ENCODE measurements at places on chromosomes 13 and 19.

- DNase-seq = no peak
Observed at GRCh38 chr13:41463838-41464602, 6.7 kb downstream of the RGCC start.

DNA sequence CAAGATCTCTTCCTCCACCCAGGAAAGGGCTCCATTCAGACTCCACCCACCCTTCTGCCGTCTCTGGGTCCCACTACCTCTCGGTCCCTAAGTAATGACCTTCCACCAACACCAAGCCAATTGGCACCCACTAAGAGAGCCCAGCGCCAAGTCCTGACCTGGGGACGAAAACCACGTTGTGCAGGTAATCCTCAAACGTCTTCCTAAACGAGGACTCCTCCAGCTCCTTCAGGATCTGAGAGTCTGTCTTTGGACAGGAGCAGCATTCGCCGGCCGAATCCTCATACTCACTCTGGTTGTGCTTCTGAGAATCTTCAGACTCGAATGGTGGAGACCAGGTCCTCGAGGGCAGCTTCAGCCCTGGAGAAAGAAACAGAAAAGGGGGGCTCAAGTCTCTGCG, 83.1 kb downstream of the ZNF557 start:
- no peak for DNase-seq

DNA sequence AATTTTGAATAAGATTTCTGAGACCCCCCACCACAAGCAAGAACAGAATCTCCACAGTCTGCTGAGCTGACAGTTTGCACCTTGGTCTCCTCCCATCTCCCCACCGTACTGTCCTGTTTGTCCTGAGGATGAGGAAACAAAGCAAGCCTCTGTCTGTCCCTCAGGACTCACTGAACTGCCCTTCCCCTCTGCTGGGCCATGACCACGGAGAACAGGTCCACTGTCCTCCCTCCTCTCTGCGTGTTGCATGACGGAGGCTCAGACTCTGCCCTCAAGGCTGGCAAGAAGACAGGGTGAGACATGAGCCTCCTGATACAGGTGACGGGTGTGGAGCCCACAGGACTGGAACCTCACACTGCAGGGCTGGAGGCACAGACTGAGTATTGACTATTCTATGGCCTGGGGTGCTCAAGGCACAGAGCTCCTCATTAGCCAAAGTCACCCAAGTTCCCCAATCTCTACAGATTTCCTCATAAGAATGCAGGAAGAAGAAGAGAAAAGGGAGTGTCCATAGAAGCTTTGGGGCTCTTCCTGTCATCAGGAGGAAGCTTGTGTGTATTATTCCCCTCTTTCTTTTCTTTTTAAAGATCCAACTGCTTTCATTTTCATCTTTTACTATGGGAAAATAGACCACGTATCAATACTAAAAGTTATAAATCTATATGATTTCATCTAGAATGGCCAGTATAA, 22.4 kb upstream of the RGCC start:
- no peak for DNase-seq

GRCh38 chr19:32876919-32877285, 7.3 kb upstream of the SLC7A9 start:
- no peak for DNase-seq

DNA sequence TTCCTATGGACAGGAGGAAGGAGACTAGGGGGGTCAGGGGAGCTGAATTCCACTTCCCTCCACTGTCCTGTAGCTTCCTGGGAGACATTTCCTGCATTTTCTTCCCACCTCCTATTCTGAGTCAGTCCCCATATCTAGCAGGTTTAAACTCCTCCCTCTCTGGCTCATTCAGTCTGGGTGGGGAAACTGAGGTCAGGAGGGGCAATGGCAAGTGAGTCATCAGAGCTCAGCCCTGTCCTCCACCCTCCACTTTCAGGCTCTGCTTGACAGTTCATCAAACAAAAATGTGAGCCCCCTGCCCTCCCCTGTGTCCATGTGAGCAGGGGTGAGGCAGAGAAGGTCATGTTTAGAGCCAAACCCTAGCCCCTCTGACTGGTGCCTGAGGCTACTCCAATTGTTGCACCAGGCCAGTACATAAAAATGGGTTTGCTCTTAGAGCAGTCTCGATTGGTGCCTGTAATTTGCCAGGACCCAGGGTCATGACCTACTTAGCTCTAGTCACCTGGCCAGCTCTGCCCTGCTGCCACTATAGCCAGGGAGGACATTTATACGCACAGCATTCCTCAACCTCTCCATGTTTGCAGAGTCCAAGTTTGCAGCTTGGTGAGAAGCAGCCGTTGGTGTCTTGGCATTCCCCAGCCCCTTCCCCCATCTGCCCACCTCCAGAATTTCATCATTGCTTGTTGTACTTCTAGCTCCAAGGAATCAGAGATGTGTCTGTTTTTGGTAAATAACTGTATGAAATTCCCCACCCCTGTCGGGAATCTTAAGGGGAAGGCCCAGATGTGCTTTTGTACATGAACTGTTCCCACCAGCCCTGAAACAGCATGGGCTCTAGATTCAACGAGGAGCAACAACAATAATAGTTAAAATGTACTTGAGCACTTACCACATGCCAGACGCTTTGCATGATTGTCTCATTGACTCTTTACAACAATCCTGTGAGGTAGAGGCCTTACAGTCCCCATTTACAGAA, 20.7 kb downstream of the SAMD4B start:
- no peak for DNase-seq

GRCh38 chr13:71854401-71854800, 12.6 kb downstream of the DACH1 start:
- no peak for DNase-seq

DNA sequence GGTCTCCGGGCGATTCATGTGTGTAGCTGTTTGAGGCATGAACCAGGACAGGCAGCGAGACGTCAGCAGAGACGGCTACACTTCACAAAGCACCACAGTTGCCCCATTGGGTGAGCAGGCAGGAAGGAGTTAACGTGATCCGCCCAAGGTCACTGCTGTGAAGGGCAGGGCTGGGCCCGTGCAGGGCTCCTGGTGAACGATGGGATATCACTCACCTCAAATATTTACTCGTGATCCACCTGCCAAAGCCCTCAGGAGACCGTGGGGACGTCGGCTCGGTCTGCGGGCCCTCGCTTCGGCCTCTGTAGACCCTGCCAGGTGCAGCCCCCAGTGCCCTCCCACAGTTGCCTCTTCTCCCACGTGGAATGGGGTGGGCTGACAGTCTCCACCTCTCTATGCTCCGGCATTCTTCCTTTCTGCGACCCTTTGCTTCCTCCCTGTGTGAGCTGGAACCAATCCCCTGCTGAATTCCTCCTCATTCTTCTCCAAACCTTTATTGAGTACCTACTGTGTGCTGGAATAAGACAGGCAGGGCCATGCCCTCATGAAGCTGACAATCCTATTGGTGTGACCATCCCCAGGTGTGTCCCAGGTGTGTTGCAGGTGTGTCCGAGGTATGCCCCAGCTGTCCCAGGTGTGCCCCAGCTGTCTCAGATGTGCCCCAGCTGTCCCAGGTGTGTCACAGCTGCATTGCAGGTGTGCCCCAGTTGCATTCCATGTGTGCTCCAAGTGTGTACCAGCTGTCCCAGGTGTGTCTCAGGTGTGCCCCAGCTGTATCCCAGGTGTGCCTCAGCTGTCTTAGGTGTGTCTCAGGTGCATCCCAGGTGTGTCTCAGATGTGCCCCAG, 2.0 kb upstream of the GRK1 start:
- peak; percentile 45 for DNase-seq

DNA sequence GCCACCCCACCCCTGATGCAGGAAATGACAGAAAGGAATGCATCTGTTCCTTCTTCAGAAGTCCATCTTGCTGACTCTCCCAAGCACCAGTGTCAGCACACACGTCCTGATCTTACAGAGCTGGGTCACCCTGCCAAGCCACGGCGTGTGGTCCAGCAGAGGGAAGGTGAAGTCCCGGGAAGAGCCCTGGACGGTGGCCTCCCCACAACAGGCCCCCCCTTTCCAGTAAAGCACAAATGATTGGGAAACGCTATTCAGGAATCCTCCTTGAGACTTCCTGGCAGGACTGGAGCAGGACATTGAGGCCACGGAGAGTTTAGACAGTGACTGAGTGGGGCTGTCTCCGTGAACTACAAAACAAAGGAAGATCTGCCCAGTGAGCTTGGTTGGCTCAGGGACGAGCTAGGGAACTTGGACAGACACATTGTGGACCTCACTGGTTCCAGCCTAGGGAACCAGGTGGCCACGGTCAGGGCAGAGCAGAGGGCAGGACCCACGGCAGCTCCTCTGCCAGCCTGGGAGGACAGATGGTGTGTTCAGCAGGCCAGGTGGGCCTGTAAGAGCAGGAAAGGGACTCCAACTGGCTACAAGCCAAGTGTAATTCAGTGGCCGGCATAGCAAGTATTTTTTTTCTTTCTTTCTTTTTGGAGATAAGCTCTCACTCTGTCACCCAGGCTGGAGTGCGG, 41.7 kb downstream of the ELL start:
- no peak for DNase-seq

GRCh38 chr13:28618230-28618994, 40.5 kb upstream of the POMP start:
- no peak for DNase-seq

- DNase-seq = peak; percentile 60
Observed at GRCh38 chr19:17646441-17646840, 41.7 kb downstream of the UNC13A start.

DNA sequence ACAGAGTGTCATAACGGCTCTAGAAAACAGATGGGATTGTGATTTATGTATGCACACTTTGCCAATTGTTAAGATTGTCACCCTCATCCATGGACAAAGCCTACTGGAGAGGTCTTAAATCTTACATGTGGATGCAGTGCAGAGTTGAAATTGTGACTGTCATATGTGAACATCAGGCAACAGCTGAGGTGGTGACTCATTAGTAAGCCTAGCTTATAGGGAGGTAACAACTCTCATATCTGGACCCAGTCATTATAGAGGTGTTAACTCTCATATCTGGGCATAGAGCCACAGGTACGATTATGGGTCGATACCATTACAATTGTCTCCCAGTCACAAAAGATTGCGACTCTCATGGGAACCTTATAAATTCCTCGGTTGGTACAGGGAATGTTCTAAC, 29.8 kb upstream of the ZNF254 start:
- no peak for DNase-seq

GRCh38 chr13:90108547-90108946, 1238.9 kb upstream of the MIR17HG start:
- no peak for DNase-seq

- DNase-seq = no peak
Observed at GRCh38 chr19:48218997-48219396, 36.7 kb downstream of the CARD8 start.

- no peak for DNase-seq
Observed at GRCh38 chr13:109836629-109837607, 50.5 kb upstream of the IRS2 start.

DNA sequence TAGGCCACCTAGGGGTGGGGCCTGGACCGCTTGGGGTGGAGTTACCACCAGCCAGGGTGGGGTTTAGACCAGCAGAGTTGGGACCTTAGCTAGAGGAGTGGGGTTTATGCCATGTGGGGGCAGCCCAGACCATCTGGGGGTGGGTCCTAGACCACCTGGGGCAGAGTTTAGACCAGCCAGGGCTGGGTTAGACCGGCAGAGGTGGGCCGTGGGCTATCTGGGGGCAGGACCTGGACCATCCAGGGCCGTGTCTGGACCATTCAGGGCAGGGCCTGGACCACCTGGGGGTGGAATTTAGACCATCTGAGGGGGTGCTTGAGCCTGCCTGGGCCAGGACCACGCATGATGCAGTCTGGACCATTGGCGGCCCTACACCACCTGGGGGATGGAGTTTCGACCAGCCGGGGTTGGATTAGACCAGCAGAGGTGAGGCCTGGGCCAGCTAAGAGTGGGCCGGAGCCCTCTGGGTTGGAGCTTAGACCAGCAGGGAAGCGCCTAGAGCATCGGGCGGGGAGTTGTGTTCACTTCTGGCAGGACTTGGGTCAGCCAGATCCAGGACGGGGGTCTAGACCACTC, 10.0 kb upstream of the CACNG6 start:
- peak; percentile 71 for DNase-seq

GRCh38 chr13:80436571-80437169, 95.7 kb upstream of the SPRY2 start:
- DNase-seq = no peak

DNA sequence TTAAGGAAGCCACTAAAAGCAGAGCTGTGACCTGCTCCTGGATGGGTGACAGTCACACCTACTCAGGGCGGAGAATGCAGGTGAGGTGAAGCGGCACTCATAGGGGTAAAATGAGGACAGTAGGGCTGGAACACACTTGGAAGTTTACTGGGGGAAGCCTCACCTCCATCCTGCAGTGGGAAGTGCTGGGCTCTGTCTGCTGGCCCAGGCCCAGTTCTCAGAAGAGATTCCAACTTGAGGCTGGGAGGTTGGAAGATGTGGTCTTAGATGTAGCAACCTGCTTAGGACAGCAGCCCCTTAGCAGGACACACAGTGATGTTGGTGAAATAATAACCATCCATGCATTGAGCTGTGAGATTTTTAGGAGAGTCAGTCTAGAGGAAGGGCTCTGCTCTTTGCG, 4.6 kb downstream of the MEDAG start:
- DNase-seq = no peak

DNA sequence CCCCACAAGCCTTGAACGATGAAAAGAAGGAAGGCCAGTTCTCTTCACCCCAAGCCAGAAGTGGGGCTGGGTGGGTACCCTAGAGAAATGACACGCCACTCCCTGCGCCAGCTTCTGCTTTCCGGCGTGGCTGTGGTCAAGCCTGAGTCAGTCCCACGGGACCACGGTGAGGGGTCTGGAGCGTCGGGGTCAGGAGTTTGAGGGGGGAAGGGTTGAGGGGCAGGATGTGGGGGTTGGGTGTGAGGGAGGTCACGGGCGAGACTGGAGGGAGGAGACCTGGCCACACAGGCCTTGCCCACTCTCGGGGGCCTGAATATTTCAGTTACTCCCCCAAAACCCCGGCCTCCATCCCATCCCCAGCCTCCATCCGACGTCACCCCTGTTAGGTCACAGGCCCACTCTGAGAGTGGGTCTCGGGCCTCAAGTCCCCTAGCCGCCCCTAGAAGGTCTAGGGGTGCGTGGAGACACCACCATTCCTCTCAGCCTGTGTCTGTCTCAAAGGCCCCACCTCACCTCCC, 500 bp upstream of the IFI30 start:
- no peak for DNase-seq

DNA sequence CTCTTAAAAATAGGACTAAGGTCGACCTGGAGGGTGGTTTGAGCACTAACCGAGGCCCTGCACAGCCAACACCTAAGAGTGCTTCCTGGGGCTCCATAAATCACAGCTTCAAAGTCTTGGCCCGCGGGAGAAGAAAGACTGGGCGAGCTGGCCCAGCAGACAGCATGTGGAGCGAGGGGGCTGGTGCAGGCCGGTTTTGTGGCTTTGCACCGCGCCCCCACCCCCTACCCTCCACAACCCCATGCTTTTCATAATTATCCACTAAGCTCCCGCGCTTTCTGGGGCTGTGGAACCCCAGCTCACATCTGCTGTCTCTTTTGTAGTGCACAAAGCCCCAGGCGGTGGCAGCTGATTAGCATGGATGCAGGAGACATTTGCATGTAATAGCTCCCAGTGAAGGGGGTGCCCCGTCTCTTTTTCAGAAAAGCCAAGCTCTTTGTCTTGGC, 17.1 kb downstream of the CARM1 start:
- peak; percentile 75 for DNase-seq

DNA sequence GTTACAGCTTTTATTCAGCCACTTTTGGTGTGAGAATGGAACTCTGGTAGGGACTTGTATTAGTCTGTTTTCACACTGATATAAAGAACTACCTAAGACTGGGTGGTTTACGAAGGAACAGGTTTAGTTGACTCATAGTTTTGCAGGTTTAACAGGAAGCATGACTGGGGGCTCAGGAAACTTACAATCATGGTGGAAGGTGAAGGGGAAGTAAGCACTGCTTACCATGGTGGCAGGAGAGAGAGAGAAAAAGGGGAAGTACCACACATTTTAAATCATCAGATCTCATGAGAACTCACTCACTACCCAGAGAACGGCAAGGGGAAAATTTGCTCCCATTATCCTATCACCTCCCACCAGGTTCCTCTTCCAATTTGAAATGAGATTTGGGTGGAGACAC, 942.2 kb downstream of the PCDH17 start:
- DNase-seq = no peak

Data from endodermal cell (in vitro differentiated cells).